ENCODE measurements at places on chromosomes 11 and 22.

DNA sequence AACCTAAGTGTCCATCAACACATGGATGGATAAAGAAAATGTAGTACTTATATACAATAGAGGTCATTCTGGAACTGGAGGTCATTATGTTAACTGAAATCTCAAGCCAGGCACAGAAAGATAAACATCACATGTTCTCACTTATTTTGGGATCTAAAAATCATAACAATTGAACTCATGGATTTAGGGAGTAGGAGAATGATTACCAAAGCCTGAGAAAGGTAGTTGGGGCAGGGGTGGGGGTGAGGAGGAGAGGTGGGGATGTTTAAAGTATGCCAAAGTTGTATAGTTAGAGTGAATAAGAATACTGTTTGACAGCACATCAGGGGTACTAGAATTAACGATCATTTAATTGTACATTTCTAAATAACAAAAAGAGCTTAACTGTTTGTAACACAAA, 1112.7 kb downstream of the DLG2 start:
- no peak for DNase-seq

GRCh38 chr22:43227239-43227630, 40.3 kb upstream of the TTLL12 start:
- DNase-seq: no peak

DNA sequence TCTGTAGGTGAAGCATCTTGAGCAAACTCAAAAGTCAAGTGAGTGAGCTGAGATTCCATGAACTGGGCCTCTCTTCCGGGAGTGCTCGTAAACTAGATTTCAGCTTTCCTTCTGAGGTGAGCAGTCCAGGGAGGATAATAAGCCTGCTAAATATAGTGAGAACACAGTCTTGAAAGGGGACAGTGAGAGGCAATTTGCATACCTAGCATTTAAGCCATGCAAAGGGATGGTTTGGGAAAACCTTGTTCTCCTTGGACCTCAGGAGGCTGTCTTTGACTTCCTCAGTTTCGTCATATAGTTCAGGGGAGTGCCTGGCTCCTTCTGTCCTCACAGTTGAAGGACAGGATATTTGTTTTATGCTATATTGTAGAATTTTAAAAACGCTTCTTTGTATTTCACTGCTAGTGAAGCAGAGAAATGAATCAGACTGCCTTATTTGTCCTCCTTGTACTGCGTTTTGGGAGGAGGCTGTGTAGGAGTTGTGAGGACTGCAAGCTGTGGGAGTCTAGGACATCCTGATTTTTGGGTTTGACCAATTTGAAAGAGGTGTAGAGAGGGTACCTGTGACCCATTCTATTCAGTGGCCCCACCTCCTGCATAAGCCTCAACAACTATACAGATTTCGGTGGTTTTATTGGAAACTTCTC, 11.0 kb upstream of the SORL1-AS1 start:
- DNase-seq: no peak

DNA sequence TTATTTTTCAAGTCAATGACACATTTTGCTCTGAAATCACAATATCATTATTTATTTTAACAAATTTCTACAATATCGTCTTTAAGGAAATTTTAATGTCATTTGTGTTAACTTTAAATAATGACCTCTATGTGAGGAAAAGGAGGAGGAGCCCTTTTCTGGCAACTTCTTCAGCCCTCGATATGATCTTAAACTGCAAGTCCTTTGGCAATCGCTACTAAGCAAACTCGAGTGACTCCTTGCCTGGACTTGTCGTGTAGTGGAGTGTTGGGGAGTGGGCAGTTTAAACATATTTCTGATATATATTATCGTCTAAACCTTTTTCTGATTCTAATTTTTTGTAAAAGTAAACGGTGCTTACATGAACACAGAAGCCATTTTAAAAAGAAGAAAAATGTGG, 16.7 kb downstream of the ETS1 start:
- DNase-seq: no peak

GRCh38 chr22:35642305-35642741, 5.9 kb upstream of the APOL6 start:
- DNase-seq: no peak

DNA sequence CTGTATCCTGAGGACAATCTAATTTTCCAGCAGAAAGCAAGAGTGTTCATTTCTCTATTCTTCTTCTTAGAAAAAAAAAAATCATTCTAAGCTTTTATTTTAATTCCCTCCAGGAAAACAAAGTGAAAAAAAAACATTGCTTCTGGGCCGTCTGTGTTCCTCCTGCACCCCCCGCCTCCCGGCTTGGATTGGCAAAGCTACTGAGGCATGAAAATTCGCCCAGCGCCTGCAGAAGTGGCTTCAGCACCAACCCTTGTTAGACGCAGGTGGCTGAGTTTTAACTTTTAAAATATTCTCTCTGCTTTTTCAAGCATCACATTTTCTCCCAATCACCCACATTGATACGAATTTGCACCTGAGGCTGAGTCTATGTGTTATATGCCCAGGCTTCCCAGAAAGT, 401.6 kb downstream of the BRD1 start:
- no peak for DNase-seq

DNA sequence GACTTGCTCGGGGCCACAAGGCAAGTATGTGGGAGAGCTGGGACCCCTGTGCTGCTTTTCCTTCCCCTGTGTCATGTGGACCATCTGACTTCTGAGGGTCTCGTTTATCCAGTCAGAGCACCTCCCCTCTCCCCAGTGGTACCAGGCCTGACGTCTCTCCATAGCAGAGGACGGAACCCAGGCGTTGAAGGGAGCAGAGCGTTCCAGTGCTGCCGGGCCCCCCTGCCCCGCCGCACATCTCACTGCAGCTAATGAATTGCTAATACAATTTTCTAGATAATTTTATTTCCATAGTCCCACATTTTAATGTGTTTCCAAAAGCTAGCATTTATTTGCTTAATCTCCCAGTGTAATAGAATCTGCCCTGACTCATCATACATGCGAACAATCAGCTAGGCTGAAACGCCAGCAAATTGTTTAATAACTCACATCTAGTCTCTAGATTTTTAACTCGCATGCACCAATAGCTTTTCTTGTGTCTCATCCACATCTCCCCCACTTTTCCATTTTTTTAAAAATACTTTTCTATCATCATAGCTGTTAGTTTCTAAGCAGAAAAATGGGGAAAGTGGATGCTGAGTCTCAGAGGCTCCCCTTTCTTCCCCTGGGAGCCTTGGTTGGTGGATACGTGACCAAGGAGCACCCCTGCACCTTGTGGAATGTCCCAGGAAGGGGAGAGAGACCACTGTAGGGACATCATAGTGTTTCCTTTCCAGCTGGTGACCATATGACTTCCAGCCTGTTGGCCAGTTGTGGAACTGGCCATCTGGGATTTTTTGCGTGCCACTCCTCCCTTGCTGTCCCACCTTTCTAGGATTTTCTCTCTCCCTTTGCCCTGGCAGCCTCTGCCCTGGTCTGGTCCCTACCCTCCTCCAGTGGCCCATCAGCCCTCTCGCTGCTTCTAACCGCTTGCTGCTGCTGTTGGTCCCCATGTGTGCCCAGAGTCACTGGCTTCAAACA, 58.6 kb upstream of the NNMT start:
- DNase-seq: no peak

DNA sequence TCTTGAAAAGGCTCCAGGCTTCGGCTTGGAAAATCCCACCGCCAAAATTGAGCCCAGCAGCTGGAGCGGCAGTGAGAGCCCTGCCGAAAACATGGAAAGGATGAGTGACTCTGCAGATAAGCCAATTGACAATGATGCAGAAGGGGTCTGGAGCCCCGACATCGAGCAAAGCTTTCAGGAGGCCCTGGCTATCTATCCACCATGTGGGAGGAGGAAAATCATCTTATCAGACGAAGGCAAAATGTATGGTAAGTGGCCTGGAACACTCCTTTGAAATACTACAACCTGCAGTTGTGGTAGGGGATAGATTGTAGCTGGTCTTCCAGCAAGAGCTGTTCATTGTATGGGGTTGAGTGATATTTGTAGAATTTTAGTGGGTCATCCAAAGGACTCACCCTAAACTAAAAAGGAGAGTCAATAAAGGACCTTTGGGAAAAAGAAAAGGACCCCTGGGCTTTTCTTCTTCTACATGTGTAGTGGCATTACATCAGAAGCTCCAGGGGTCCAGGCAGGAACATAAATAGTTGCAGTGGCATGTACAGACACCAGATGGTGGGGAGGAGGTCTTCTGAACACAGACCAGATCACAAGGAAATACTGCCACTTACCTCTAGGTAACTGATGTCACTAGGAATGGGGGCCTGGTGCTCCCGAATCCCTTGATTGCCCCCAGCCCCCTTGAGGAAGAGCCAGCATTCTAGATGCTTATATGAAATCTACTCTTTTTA, 90.1 kb downstream of the TEAD1 start:
- no peak for DNase-seq

GRCh38 chr11:76596652-76597051, 73.9 kb downstream of the LRRC32 start:
- DNase-seq: no peak

DNA sequence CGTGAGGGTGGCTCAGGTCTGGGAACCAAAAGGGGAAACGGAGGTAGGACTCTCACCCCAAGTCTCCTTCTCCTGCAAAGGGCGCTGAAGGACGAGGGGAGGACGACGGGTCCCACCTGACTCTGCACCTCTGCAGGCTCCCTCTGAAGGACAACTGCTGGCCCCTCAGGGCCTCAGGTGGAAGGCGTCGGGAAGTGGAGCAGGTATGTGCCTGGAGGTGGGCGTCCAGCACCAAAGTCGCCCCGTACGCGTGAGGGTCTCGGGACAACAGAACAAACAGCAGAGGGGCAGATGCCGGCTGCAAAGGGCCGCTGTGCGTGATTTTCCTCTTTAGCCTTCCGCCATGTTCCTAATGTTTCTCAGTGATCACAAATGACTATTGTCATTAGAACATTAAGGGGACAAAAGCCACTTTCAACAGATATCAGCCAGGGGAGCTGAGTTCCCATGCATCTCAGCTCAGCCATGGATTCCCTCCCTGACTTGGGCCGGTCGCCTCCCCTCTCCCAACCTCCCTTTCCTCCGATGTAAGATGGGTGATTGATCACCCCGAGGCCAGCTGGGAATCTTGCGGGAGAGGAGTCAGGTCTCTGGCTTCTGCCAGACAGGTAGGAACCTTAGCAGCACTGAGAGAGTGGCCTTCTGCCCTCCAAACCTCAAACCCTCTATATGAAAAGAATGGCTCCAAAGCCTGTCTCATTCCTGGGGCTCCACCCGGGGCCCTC, 836 bp downstream of the SLC16A8 start:
- DNase-seq: no peak

- DNase-seq: no peak
These were observed 212.1 kb downstream of the NELL1 start for GRCh38 chr11:20881328-20882079.

DNA sequence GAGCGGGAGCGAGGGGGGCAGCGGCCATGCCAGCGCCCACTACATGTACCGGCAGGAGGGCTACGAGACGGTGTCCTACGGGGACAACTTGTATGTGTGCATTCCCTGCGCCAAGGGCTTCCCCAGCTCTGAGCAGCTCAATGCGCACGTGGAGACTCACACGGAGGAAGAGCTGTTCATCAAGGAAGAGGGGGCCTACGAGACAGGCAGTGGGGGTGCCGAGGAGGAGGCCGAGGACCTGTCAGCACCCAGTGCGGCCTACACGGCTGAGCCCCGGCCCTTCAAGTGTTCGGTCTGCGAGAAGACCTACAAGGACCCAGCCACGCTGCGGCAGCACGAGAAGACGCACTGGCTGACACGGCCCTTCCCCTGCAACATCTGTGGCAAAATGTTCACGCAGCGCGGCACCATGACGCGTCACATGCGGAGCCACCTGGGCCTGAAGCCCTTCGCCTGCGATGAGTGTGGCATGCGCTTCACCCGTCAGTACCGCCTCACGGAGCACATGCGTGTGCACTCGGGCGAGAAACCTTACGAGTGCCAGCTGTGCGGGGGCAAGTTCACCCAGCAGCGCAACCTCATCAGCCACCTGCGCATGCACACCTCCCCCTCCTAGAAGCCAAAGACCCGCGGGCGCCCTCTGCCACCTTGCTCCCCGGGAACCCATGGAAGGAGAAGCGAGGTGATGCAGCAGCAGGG, 20.9 kb upstream of the TMEM191C start:
- no peak for DNase-seq

- DNase-seq: no peak
These were observed 21.0 kb upstream of the GNB1L start for GRCh38 chr22:19875531-19876313.

GRCh38 chr22:30204742-30205111, 41.8 kb downstream of the LIF start:
- DNase-seq: no peak

DNA sequence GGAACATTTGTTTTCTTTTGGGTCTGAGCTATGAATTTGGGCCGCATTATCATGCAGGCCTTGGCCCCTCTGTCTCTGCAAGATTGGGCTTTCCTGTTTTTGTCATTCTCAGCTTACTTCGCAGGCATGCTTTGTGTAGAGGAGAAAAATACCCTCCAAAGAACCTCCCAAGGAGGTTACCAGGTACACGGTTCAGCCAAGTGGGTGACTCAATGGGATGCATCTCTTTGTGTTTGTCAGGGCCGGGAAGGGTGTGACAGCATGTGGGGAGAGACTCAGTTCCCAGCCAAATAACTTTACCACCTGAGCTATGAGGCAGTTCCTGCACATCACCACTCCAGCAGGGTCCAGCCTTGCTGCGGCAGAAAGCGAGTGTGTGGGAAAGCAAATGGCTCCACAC, 47.8 kb upstream of the CLDN5 start:
- no peak for DNase-seq

DNA sequence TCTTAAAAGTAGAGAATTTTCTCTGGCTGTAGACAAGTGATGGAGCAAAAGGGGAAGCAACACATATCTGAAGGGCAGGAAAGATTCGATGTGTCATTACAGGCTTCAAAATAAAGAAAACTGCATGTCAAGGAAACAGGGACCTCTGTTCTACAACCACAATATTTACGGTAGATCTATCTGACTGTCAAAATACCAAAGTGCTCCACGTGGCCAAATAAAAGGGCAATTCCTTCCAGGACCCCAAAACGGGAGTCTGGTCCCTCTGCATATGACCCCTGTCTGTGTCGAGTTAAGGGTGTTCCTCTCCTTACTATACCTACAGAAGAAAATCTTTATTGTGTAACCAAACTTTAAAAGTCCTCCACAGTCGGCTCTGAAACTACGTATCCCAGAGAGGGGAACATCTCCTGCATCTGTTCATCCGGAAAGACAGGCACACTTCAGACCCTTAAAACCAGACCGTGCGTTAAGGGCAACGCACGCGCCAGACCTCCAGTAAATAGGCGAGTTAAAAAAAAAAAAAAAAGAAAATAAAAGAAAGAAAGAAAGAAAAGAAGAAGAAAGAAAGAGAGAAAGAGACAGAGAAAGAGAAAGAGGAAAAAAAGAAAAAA, 756 bp downstream of the CLNS1A start:
- DNase-seq: no peak

- DNase-seq: peak; percentile 58
These were observed 427.0 kb upstream of the DDI1 start for GRCh38 chr11:103609117-103610066.

Measured in T47D (cell line).